ENCODE measurements at places on chromosomes 6 and 20.
A peak's percentile ranks its signal among the peaks of the same experiment; 100 is the strongest.

- DNase-seq, result no peak
- H3K4me1 ChIP-seq, result no peaks in the 10 kb centered on the region
- no peaks in the 10 kb centered on the region for H3K36me3 ChIP-seq
- no peak overlapping the region for H3K27ac ChIP-seq
- no peak overlapping the region for H3K4me3 ChIP-seq
- no peaks in the 10 kb centered on the region for H3K27me3 ChIP-seq
These were observed 147.7 kb upstream of the PHACTR3 start for GRCh38 chr20:59456342-59457279.

DNA sequence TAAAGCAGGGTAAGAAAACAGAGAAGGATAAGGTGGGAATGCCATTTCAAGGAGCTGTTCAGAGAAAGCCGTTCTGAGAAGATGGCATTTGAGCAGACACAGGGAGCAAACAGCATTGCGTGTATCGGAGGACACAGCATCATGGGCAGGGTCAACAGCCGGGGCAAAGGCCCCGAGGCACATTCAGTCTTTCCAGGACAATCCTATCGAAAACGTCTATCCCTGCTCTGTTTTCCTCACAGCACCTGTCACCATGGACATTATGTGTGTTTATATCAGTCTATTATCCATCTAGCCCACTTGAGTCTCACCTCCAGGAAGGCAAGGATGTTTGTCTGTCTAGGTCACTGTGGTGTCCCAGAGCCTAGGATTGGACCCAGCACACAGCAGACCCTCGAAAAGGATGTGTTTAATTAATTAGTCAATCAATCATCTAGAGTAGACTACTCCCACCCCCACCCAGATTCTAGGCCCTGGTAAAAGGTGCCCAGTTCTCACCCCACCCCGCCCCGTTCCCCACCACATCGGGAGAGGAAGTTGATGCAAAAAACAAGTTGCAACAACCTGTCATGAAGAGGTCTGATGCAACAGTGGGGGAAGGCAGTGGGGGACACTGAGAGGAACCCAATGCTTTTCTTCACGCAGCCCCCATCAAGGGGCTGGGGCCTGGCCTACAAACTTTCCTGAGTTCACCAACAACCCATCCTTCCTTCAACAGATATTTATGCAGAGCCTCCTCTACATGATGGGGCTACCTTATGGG, 66.6 kb downstream of the PREX1 start:
- H3K4me1 ChIP-seq, result no peaks in the 10 kb centered on the region
- H3K27me3 ChIP-seq, result no peaks in the 10 kb centered on the region

DNA sequence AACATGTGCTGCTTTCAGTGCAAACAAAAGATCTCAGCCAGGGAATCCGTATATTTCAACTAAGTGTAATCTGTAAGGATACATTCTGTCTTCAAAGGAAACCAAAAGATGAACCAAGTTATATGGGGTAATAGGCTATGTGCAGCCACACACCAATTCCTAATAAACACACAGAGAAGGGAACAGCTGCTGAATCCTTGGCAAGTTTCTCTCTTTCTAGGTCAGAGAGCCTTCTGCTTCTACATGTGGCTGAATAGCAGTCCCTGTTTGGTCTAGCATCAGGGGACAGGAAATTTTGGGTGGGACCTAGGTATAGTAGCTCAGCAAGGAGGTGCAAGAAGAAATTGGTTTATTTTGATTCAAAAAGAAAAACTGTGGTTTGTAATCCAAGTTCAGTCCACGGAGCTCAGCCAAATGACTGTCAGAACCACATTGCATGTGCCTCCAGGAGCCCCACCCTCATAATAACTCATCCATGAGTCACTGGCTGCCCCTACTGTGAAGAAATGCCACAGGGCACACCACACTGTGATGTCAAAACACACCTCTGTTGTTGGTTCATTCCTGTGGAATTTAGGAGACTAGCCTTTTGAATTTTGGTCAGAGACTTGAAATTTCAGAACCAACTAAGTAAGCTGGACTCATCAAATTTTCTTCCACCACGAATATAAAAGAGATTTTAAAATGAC, 21.1 kb downstream of the SPTLC3 start:
- H3K36me3 ChIP-seq, result no peaks in the 10 kb centered on the region
- peaks cover 11% of the 10 kb centered on the region for H3K4me1 ChIP-seq
- peak; percentile 98 for DNase-seq
- no peaks in the 10 kb centered on the region for H3K27me3 ChIP-seq

DNA sequence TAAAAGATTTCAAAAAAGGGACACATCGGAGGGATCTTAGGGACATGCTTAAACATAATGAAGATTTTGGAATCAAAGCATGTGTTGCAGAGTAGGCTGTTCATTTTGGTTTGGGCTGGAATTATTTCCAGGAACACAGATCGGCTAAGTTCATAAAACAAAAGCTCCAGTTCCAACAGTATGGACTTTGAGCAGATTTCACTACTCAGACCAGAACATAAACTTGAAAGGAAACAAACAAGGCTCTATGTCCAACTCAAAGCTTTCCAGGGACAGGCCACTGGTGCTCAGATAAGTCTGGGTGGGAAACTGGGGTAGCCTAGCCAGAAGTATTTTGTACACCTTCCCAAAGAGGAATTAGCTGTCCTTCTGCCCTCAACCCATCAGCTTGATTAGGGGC, 51.2 kb upstream of the GMPR start:
- H3K4me3 ChIP-seq, result no peak overlapping the region
- no peaks in the 10 kb centered on the region for H3K4me1 ChIP-seq
- H3K27me3 ChIP-seq, result no peaks in the 10 kb centered on the region
- no peaks in the 10 kb centered on the region for H3K36me3 ChIP-seq

DNA sequence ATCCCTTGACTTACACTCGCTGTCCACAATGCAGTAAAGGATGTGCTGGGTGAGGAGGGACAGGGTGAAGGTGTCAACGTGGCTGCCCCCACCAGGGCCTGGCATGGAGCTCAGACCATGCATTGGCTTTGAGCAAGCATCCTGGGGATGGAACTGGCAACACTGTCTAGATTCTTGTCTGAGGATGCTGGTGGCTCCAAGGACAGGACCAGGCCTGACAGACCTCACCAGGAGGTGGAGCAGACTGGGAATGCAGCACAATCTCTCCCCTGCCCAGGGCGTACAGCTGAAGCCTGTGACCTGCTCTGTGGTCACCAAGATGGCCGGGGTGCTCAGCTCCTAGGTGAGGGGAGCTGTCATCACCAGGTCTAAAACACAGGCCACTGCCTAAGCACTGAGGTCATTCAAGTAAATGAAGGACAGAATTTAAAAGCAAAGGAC, 50.9 kb downstream of the MYH7B start:
- DNase-seq, result no peak
- H3K4me3 ChIP-seq, result no peak overlapping the region
- H3K4me1 ChIP-seq, result peaks cover 5% of the 10 kb centered on the region
- H3K27me3 ChIP-seq, result no peaks in the 10 kb centered on the region

GRCh38 chr6:122072014-122072647, 327.3 kb upstream of the HSF2 start:
- no peak for DNase-seq
- H3K4me1 ChIP-seq, result no peaks in the 10 kb centered on the region
- H3K36me3 ChIP-seq, result no peaks in the 10 kb centered on the region
- no peak overlapping the region for H3K27ac ChIP-seq

DNA sequence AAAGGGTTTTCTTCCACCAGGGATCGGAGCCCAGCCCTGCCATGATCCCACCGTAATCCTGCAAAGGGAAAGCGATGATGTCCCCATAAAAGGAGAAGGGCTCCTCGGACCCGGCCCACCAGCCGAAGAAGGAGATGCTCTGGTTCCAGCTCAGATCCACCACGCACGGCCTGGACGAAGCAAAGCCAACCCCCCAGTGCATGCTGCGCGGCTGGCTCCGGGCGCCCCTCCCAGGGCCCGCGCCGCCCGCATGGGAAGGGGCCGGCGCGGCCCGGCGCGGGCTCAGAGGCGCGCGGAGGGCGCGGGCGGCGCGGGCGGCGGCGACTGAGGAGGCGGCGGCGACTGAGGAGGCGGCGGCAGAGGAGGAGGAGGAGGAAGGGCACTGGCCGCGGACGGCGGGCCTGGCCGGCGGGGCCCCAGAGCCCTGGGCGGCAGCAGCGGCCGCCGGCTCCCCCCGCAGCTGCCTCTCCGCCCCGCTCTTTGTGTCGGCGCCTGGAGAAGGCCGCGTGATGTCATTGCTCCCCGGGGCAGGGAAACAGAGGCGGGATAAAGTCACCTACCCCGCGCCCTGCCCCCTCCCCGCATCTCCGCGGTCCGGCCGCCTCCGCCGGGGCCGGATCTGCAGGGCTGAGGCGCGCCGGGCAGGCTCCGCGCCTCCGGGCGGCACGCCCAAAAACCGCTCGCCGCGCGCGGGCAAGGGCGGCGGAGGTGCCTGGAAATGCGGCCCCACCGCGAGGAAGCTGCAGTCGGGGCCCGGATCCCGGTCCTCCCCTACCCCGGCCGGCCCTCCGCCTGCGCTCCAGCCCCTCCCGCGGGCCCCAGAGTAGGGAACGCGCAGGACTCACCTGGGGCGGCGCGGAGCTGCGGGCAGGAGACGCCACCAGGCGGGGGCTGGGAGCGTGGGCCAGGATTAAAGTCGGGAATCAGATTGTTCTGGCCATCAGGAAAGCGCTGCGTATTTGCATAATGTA, at the start of gene FAXC:
FAXC (minus strand) TSS at position 504 of the 971 bp plus-strand sequence; CDS start at position 202, 302 bp downstream.
- peak within 1 kb of the TSS; percentile 79 for H3K4me3 ChIP-seq
- H3K27me3 ChIP-seq, result no peaks in the 10 kb centered on the region
- peak; percentile 76 for DNase-seq
- H3K4me1 ChIP-seq, result peaks cover 8% of the 10 kb centered on the region

GRCh38 chr20:17334932-17335331, 108.1 kb downstream of the PCSK2 start:
- H3K4me1 ChIP-seq, result no peaks in the 10 kb centered on the region
- H3K4me3 ChIP-seq, result no peak overlapping the region
- no peak overlapping the region for H3K27ac ChIP-seq

DNA sequence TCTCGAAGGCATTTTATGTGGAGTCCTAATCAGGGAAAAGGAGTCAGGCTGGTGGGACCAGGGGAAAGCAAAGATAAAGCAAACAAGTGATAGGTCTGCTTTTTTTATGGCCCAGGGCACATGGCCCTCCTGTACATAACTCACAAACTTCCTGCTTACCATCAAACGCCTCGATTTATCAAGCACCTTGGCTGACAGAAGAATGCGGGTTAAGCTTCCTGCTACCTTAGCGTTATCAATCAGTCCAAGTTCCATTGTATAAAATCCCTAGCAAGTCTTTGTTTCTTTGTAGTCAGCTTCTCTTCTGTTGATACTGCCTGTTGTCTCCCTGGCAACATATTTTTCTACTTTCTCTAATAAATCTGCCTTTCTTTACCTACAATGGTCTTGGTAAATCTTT, 4.1 kb upstream of the TRIM27 start:
- H3K27me3 ChIP-seq, result no peaks in the 10 kb centered on the region
- H3K4me3 ChIP-seq, result no peak overlapping the region
- no peaks in the 10 kb centered on the region for H3K4me1 ChIP-seq

DNA sequence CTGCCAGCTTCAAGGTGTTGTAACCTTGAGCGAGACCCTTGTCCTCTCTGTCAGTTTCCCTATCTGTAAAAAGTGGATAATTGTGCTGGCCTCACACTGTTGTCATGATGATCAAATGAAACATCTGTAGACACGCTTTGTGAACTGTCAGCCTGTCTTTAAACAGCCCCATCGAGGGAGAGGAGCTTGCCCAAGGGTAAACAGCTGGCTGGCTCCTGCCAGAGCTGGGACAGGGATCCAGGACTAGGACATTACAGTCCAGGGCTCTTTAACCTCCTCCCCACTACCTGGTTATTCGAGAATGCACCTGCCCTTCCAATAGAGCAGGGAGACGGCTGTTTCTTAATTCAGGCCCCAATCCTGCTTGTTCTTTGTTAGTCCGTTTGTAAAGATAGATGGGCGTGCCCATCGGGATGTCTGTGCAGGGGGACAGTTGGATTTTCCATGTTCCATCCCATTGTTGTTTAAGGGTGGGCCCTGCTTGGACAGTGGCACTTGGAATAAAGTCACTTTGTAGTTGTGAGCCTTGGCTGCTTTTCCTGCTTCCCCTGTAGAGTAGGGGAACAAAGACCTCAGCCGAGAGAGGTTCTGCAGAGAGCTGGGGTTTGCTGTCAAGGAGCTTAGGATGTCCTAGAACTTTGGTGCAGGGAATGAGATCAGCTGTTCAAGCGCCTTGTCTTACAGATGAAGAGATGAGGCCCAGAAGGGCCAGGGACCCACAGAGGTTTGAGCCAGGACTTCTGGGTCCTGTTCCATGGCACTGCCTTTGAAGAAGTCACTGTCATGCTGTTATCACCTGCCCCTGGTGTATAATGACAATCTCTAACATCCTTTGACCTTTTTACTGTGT, 77.9 kb upstream of the MYL9 start:
- no peak overlapping the region for H3K4me3 ChIP-seq
- H3K27ac ChIP-seq, result peak overlapping the region; percentile 91
- no peak for DNase-seq
- H3K4me1 ChIP-seq, result peaks cover 39% of the 10 kb centered on the region
- H3K36me3 ChIP-seq, result peaks cover 5% of the 10 kb centered on the region

All from trophoblast cell (in vitro differentiated cells and primary cell).